ENCODE measurements at places on chromosomes 16 and 17.

- no peak for DNase-seq
Measured at GRCh38 chr16:11698271-11698689, 30.0 kb downstream of the SNN start.

DNA sequence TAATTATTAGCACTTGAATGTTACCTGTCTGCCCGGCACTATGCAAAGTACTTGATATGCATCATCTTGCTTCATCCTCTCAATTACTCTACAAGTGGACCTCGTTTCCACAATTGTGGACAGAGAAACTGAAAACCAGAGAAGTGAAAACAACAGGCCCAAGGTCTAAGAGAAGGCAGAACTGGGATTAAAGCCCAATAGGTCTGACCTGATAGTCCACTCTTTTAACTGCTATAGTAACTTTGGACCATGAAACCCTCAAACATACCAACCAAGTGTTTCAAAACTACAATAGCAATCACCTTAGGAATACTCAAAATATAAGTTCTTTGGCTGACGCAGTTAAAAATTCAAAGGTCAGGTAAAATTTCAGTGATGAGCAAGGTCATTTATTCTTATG is 7.3 kb downstream of the STAT3 start:
- no peak for DNase-seq

- no peak for DNase-seq
Measured at GRCh38 chr17:57355090-57355859, 99.0 kb downstream of the MSI2 start.

GRCh38 chr17:4759776-4760236 is 11.9 kb upstream of the TM4SF5 start:
- no peak for DNase-seq

GRCh38 chr16:15644267-15644961 is 1.5 kb upstream of the MARF1 start:
- no peak for DNase-seq

DNA sequence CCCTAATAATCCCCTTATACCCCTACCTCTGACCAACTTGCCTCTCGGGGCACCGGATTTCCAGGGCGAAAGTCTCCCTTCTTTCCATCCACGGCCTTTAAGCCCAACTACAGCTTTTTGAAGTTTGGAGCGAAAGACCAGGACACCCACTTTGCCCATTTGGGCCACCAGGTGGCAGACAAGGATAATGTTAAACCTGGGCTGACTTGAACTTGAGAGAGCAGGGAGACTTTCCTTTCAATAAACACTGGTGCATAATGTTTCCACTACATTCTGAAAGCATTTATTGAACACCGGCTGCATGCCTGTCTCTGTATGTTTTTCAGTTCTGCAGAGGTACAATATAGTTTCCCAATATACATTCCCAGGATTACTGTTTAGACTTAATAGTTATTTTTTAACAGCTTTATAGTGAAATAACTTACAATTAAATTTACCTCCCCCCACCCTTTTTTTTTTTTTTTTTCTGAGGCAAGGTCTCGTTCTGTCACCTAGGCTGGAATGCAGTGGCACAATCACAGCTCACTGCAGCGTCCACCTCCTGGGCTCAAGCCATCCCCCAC is 6.9 kb upstream of the CES3 start:
- DNase-seq = peak; percentile 39

- DNase-seq = no peak
Measured at GRCh38 chr16:85965125-85965524, 66.2 kb downstream of the IRF8 start.

DNA sequence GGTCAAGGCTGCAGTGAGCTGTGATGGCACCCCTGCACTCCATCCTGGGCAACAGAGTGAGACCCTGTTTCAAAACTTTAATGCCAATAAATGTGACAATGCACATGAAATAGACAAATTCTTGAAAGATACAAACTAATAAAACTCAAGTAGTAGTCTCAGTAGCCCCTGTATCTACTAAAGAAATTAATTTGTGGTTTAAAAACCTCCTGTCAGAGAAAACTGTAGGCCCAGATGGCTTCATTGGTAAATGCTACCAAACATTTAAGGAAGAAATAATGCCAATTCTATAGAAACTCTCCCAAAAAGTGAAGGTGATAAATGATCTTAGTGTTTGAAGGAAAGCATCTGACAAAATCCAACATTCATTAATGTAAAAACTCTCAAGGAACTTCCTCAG is 16.8 kb downstream of the AKTIP start:
- DNase-seq = no peak

DNA sequence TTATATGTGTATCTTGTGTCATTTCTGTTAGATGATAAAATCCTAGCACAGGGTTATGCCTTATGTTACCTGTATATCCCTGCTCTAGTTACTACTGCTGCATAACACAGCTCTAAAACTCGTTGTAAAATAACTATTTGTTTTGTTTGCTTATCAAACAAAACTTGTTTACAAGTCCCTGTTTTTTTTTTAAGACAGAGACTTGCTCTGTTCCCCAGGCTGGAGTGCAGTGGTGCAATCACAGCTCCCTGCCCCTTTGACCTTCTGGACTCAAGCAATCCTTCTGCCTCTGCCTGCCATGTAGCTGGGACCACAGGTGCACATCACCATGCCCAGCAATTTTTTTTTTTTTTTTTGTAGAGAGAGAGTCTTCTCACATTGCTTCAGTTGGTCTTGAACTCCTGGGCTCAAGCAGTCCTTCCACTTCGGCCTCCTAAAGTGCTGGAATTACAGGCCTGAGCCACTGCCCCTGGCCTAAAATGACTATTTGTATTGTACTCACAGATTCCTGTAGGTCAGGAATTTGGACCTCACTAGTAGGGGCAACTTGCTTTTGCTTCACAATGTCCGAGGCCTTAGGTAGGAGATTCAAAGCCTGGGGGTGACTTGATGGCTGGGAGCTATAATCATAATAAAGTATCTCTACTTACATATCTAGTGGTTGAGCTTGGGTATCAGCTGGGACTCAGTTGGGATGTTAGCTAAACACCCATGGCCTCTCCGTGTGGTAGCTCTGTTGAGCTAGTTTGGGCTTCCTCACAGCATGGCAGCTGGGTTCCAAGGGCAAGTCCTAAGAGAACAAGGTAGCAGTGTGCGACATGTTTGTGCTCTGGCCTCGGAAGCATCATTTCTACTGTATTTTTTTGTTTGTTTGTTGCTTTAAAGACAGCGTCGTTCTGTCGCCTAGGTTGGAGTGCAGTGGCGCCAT is 12.6 kb downstream of the DUSP14 start:
- DNase-seq = no peak

DNA sequence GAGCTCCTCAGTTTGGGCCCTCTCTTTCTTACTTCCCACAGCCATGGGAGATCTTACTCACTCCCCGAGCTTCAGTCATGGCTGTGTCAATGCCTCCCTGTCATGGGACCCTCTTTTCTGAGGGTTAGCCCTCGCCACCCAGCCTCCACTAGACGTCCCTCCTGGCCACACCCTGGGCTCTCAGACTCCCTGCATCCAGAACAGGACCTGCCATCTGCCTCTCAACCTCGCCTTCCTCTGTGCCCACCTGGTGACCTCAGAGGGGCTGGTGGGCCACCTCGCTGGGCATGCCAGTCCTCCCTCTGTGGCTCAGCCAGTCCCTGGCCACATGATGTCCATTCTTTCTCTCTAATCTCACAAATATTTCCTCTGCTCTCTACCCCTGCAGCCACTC is 54.6 kb upstream of the MED9 start:
- no peak for DNase-seq

DNA sequence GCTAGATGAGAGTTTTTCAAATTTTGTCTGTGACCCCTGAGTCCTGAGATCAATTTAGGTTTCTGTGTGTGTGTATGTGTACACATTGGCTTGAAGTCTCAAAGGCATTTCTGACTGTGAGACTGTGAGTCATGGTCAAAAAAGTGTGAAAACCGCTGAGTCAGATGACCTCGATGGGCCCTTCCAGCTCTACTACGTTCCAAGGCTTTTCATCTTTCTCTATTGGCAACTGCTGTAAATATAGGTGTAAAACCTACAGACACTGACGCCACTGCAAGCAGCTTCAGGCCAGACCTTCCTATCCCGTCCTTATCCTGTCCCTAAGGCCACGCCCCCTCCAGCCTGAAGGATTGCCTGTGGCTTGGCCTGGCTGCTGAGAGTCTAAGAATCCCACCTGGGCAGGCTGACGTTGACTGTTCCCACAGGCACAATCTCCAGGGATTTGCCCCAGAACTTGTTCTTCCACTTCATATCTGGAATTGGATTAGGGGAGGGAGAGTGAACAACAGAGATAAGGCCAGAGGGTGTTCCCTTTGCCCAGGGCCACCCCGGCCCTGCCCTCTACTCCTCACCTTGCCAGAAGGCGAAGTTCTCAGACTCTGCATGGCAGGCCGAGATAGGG is 11.3 kb downstream of the OSBPL7 start:
- DNase-seq = no peak

GRCh38 chr17:50725769-50726655 is 6.6 kb downstream of the LUC7L3 start:
- DNase-seq = no peak

DNA sequence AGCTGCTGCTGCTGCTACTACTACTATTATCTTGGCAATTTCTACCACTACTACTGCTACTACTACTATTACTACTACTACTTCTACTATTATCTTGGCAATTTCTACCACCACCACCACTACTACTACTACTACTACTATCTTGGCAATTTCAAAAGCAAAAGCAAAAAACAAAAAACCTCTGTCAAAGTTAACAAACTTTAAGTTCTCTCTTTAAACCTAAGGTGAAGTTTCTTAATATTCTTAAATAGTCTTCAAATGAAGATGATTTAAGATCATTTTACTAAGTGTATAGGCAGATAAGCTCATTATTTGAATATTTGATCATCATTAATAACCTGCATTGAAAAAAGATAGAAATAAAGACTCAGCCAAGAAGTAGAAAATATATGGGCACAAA is 118.5 kb downstream of the BRIP1 start:
- DNase-seq = no peak

- no peak for DNase-seq
Measured at GRCh38 chr17:73189417-73190099, 3.3 kb upstream of the COG1 start.

- DNase-seq = no peak
Measured at GRCh38 chr16:15415511-15415985, 18.8 kb upstream of the BMERB1 start.

DNA sequence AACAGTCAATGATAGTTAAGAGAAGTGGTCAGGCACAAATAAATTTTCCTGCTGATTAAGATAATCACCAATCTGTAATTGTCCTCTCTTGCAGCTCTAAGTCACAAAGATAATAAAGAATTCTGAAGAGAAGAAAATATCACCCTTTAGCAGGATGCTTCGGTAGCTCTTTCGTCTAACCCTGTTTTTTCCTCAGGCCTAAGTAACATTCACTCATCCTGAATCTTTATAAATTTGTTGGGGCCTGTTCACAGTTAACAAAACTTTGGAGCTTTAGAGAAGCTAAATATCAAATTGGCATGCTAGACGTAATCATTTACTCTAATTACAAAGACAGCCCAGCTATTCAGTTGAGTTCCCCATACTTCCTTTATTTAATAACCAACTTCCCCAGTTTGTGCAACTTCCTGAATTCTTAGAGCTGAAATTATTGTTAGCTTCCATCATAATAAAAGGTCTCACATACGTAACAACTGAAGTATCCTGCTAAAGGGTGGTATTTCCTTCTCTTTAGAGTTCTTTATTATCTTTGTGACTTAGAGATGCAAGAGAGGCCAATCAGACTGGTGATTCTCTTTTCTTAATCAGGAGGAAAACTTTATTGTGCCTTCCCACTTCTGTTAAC is 118.6 kb downstream of the TANGO6 start:
- no peak for DNase-seq

DNA sequence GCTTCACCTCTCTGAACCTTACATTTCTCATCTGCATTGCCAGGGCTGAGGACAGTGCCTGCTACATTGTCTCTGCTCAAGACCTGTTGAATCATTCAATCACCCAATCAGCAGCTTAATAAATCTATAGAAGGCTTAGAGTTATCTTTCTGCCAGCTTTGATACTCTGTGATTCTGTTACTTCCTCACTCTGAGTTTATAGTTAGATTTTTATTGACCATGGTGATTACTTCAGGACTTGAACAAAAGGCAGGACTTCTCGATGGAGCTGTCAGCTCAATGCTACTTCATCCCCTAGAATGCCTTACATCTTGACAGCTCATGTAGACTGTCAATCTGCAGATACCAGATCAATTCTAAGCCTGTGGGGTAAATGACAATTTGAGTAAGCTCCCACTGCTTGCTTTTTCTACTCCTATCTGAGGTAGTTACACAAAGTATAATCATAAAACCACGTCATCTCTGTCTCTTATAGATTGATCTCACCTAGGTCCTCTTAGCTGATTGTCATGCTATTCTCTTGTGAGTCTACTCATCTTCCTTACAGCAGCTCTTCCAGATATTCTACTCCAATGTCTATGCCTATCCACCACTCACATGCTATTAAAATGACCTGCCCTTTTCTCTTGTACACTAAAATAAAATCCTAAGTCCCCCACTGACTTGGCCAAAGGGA is 318.3 kb upstream of the CA10 start:
- DNase-seq = no peak

- DNase-seq = no peak
Measured at GRCh38 chr17:40720899-40721298, 17.3 kb upstream of the KRT24 start.

DNA sequence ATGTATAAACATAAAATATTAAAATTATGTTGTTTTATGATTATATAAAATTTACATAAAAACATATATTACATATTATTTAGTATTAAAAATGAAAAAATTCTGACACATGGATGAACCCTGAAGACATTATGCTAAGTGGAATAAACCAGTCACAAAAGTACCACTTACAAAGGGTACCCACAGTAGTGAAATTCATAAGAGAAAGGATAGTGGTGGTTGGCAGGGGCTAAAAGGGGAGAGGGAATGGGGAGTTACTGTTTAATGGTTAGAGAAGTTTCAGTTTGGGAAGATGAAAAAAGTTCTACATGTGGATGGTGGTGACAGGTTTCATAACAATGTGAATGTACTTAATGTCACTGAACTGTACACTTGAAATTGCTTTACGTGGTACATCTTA is 41.4 kb downstream of the FBXL20 start:
- DNase-seq = no peak

GRCh38 chr16:65044873-65045272 is 77.0 kb downstream of the CDH11 start:
- no peak for DNase-seq

DNA sequence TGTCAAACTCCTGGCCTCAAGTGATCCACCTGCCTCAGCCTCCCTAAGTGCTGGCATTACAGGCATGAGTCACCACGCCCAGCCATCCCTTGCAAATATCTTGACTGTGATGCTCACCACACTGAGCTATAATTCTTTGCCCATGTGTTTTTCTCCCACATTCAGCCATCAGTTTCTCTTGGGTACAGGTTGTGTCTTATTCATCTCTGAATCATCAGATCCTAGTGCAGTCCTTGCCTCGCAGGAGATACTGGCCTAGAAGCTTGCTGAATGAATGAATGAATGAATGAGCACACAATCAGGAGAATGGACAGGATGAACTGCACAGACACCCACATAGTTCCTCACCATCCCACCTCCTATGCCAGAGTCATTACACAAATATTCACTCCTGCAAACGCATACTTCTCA is 24.4 kb upstream of the ETV4 start:
- no peak for DNase-seq

- no peak for DNase-seq
Measured at GRCh38 chr16:68776821-68777485, 39.9 kb downstream of the CDH1 start.

All from stimulated activated CD8-positive, alpha-beta memory T cell treated with anti-CD3 and anti-CD28 coated beads, Interleukin-12 subunit alpha, Interleukin-12 subunit beta, amount 100 ng/mL, for 4 hours (primary cell).